Left lobe of liver (tissue), 2 donors: ENCODE measurements at places on chromosomes 3 and 15. TPM values are rescaled to one million over a fixed set of nuclear protein-coding genes. Genes with fewer than 3 reads are reported as not detected.
A peak's percentile ranks its signal among the peaks of the same experiment; 100 is the strongest.

ACTRT3 gene
- total RNA-seq: 1.6 TPM

DNA sequence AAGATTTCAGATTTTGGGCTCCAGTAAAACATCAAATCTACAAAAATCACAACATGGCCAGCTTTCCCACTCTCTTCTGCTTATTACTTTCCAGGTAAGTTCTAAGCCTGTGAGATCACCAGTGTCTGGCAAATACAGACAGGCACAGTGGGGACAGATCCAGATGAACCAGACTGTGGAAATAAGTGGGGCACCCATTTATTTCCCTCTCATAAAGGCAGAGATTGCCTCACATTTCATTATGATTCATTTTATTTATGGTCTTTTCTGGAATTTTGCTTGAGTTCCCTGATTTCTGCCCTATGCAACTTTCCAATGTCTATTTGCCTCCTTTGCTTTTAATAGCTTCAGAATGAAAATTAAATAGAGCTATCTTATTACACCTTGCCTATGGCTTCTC, 66.8 kb downstream of the GREM1 start:
- DNase-seq: no peak

DNA sequence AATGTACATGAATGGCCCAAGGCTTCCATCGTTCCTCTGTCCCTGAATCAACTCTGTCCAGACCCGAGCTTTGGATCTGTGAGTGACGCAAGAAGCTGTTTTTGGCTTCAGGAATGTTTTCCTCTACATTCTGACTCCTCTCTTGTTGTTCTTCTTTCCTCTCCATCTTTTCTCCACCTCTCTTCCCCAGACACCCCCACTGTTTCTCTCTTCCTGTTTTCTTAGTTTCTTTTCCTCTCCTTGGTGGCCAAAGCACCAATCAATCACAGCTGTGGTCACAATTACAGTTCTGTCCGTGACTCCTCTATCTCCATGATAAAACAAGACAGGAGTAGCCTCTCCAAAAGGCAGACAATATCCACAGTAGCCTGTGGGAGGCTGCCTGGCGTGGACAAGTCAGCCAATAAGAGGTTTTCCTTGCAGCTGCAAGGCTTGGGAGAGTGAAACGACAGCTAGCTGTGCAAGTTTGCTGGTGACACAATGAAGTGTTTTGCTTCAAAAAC, 4.9 kb upstream of the TMEM212 start:
- DNase-seq: peak; percentile 64

GRCh38 chr15:55740981-55741832, 1.7 kb downstream of the PRTG start:
- DNase-seq: no peak

CISH gene
- 8.5 TPM for total RNA-seq

MEGF11 gene
- not detected for total RNA-seq

GRCh38 chr3:151283907-151284461, 5.6 kb upstream of the P2RY14 start:
- no peak for DNase-seq

GRCh38 chr15:100711516-100712021, 109.2 kb downstream of the ASB7 start:
- DNase-seq: no peak

DNA sequence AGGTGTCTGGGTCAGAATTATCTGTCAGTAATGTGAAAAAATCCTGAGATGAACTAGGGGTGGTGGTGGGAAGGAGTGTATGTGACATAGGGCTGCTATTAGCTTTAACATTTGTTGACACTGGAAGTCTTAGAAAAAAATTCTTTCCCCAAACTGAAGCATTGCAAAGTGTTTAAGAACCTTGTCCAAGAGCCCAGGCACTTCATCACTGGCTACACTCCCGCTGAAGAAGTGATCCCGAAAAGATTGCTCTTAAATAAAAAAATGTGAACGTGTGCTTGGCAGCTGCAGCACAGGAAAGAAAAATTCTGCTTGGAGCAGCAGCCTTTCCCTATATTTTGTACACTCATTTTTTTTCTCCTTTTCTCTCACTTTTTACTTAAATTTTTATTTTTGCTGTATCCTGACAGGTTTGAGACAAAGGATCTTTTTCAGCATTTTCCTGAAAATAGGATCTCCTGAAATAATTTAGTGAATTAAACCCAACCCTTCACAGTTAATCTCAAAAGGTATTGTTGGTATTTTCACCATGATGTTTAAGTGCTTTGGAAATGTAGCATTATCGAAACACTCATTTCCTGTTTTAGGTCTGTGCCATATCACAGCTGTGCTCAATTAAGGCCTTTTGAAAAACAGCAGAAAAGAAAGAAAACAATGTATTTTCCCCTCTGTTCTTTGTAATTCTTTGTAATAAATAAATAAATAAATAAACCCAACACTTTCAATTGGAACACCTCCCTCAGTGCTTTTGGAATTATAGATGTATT, 477.6 kb downstream of the ZNF385D start:
- DNase-seq: no peak

GRCh38 chr15:88621789-88622604, 857 bp downstream of the AEN start:
- DNase-seq: no peak

- no peak for DNase-seq
Measured at GRCh38 chr3:79250746-79251145, 517.1 kb downstream of the ROBO1 start.

DNA sequence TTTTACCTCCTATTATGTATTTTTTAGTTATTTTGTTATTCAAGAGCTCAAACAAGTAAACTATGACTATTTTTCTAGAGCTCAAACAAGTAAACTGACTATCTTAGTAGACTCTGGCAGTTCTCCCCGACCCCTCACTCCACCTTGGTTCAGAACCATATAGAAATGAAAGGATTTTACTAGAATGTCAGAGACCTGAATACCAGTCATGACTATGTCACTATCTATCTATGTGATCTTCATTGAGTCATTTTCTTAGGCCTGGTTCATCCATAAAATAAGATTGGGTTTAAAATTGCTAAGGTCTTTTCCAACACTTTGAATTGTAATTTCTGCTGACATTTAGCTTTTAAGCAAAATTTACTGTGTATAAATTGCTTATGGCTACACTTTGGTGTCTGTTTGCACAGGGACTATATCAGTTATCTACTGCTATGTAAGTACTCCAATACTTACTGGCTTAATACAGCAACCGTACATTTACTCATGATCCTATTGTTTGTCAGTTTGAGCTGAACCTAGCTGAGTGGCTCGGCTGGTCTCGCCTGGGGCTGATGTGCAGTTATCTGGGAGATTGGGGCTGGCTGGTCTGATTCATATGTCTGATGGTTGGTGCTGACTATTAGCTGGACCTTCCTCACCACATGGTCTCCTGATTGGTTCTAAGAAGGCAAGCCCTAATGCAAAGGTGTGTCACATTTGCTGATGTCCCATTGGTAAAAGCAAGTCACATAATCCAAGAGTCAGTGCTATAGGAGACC, 37.0 kb downstream of the RASA2 start:
- DNase-seq: no peak

GRCh38 chr3:125310623-125311081, 64.5 kb downstream of the ZNF148 start:
- DNase-seq: peak; percentile 59

GP5 gene
- total RNA-seq: 0.10 TPM

GRCh38 chr3:64922213-64922612, 234.4 kb upstream of the ADAMTS9 start:
- no peak for DNase-seq

DNA sequence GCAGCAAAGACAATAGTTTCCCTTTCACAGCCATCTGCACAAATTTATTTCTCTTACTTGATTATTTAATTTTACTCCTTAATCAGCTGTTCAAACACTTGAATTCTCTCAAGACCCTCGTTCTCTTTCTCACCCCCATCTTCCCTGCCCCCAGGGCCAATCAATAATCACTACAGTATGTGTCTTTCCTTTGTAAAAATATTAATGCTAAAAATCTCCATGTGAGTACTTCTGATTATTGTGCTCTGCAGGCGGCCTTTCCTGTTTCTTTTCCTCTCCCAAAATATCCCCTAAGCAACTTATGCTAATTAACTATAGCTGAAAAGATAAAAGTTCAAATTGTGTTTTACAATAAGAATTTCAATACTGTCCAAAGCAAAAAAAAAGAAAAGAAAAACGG, 617.0 kb upstream of the CBLB start:
- no peak for DNase-seq

TMEM45A gene
- total RNA-seq: 62.7 TPM

GRCh38 chr3:124409650-124410275, 320.5 kb upstream of the UMPS start:
- DNase-seq: no peak

ERICH6 gene
- total RNA-seq: not detected

DNA sequence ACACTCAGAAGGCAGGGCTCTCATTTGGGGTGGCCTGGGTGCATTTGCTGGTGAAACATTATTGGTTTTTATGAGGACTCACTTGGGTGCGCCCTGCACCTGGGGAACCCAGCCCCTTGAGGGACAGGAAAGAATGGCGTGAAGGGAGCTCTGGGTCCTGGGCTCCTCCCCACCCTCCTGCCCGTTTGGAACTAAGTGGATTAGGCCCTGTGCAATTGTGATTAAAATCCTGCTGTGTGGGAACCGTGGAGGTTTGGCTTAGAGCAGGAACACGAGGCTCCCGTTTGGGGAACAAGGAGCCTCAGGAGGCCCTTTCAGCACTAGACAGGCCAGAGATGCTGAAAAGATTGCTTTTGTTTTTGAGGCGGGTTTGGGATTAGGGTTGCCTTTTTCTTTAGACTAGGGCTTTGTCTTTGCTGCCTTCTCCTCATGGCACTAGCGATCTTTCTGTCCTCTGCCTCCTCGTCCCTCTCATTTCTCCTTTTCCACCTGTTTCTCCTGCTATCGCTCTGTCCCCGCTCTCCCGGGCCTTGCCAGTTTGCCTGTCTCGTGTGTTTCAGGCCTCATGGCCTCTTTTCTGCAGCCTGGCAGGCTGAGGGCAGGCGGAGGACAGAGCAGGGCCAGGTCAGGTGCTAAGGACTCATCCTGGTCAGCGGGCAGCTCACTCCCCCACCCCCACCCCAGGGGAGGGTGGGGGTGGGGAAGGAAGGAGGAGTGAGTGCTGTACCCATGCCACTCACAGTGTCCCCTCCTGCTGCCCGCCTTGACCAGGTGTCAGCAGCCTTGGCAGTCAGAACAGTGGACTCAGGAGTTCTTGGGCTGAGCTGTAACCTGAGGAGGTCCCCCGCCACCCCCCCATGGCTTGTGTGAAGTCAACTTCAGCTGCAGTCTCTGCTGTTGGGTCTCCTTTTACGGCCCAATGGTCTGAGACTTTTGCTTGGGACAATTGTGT, 8.6 kb downstream of the MAPKAPK3 start:
- no peak for DNase-seq

DNA sequence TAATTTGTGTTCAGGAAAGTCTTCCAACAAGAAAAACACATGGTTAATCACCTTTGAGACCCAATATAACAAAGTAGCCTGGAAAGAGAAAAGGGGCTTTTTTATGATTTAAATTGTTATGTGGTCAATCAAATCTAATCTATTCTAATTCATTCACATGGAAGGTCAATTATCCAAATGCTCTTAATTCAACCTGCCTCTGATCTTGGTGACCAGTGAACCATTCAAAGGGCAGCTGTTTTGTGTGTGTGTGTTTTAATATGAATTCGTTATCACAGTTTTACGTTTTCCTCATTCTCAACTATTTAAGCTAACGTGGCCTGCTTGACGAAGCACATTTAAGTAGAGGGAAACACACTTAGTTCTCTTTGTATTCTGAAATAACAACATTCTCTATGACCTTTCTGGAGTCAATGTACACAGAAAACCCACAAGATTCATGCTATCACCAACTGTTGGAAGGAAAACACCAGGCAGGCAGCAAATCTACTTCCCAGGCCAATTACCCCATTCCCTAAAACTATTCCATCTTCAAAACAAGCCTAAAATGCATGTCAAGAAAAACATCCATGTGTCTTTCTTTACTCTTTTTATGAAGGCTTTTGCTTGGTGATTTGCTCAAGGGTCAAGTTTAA, 195.4 kb downstream of the SUCLG2 start:
- no peak for DNase-seq

GRCh38 chr3:98746882-98747281, 16.3 kb upstream of the ST3GAL6 start:
- no peak for DNase-seq

DUOX1 gene
- 0.45 TPM for total RNA-seq

NTRK3 gene
- total RNA-seq: 0.38 TPM

GRCh38 chr15:60914360-60914759, 314.7 kb downstream of the RORA start:
- no peak for DNase-seq

DNA sequence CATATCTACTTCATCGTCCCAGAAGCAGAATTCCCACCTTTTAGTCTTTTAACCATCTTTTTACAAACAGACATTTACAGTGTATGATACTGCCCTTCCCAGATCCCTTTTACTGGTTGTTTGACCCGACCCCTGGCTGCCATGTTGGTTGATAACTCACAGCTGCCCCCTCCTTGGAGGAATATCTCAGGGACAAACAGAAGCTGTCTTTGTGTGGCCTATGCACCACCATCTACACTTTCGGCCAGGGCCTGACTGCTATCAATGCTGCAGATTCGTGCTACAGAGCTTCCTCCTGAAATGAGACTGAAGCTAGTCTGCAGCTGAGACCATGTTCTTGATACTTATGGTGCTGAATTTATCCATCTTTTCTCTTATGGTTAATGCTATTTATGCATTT, 6.6 kb upstream of the POLQ start:
- DNase-seq: no peak

ARGFX gene
- not detected for total RNA-seq

- peak; percentile 50 for DNase-seq
Measured at GRCh38 chr3:55605443-55606236, 118.5 kb upstream of the WNT5A start.

DNA sequence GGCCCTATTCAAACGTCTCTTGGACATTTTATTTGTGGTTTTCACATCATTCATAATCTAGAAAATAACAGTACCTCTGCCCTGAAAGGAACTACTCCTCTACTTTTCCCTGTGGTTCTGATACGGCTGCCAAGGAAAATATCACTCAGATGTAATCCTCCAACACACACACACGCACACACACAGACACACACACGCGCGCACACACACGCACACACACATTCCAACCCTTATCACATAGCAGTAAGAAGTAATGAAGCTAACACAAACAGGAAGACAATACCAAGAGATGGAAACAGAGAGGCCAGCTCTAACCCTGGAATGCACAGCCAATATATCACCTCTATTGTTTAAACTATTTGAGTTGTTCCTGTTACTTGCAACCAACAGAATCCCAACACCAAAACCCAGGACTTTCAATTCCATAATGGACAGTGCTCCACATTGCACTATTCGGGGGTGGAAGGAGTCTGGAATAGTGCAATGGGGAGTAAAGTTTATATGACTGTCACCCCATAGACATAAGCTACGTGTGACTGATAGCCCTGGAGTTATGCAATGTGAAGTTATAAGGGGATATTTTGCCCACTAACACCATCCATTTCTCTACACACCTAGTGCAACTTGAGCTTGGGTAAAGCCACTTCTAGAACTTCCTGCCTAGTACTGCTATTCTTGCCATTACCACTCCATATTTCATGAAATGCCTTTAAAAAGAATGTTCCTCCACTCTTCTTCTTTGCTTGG, 71.3 kb upstream of the FNDC3B start:
- no peak for DNase-seq

GRCh38 chr3:2205692-2206091, 107.0 kb downstream of the CNTN4 start:
- no peak for DNase-seq

GOLGA8S gene
- 0.35 TPM for total RNA-seq

- DNase-seq: no peak
Measured at GRCh38 chr3:159941038-159942000, 47.3 kb upstream of the IL12A start.

- DNase-seq: no peak
Measured at GRCh38 chr15:67731112-67731721, 94.1 kb upstream of the SKOR1 start.

SYNPR gene
- not detected for total RNA-seq
